ENCODE measurements at places on chromosomes 4 and X. TPM values are rescaled to one million over a fixed set of nuclear protein-coding genes. Genes with fewer than 3 reads are reported as not detected.

The CFAP99 gene
- 0.19 TPM for total RNA-seq

The CSAG3 gene
- total RNA-seq = not detected

The GABRG1 gene
- not detected for total RNA-seq

The CPLX1 gene
- total RNA-seq = 0.33 TPM

Measured in vein endothelial cell (primary cell).